ENCODE measurements at places on chromosomes 13 and 19.

- DNase-seq, result no peak
These were observed 550.1 kb downstream of the TBC1D4 start for GRCh38 chr13:74931698-74932433.

DNA sequence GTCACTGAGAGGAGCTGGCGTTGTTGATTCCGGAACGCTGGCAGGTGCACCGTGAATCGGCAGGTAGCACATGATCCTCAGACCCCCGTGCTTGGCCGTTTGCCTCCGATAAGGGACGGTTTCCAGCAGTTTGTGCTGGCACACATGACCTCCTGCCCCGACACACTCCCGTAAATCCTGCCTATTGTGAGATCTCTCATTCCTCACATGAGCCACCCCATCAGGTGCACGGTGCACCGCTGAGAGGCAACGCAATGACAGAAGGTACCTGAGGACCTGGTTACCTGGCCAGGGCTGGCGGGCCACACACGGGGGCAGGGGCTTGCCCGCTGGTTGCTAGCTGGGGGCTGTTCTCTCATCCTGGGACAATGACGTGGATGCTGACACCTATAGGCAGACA, 2.1 kb upstream of the ADPRHL1 start:
- no peak for DNase-seq

- no peak for DNase-seq
These were observed 484.6 kb downstream of the ZNF536 start for GRCh38 chr19:30856786-30857185.

- no peak for DNase-seq
These were observed at the start of gene IGLON5 for GRCh38 chr19:51311351-51312257. Gene IGLON5 (plus strand): TSS chr19:51311644. CDS start chr19:51311848, 204 bp downstream.

DNA sequence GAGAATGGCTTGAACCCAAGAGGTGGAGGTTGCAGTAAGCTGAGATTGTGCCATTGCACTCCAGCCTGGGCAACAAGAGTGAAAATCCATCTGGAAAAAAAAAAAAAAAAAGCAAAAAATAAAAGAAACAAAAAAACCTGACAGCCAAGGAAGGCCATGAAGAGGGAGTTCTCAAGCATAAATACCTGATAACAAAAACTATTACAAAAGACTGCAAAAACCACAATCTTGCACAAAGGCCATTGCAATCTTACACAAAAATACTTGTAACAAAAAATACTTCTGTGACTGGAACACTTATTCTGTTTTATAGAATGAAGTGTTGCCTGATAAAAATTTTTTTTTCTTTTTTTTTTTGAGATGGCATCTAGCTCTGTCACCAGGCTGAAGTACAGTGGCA, 61.5 kb upstream of the TSC22D1 start:
- DNase-seq, result no peak

GRCh38 chr13:110559986-110560385, 1.5 kb downstream of the RAB20 start:
- DNase-seq, result no peak

DNA sequence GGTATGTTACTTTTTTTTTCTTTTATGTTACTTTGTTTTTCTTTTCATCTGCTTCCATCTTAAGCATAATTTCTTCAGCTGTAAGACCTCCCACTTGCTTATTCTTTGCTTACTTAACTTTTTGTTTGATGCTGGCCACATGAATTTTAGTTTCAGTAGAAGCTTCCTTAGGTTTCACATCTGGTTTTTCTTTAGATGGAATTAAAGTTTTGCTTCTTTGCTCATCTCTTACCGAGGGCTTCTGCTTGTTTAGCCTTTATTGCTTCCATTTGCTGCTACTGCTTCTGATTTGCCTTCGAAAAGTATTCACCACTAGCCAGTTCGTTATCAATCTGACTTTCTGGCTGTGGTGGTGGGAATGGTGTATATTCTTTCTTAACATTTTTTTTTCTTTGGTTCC, 90.9 kb downstream of the GJA3 start:
- no peak for DNase-seq

GRCh38 chr13:48315969-48316650, 12.6 kb downstream of the RB1 start:
- DNase-seq, result no peak

GRCh38 chr19:14072535-14073260, at the start of gene MISP3:
Gene MISP3 (plus strand): TSS chr19:14072786. CDS start chr19:14073310, 524 bp downstream.
- DNase-seq, result no peak

DNA sequence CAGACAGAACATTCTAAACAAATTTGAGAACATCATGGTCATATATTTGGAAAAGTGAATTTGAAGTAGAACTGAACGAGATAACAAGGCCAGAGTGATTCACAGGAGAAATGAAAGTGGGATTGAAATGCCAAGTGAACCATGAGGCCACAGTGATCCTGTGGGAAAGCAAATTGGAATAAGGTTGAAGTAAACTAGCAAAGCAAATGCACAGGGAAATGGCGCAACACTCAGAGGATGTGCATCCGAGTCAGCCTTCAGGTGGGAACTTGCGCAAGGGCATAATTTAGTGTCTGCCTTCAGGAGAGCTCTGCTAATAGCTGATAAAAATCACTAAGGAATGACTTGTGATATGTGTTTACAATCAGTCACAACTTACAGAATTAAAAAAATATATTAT, 696.6 kb downstream of the LIG4 start:
- no peak for DNase-seq

DNA sequence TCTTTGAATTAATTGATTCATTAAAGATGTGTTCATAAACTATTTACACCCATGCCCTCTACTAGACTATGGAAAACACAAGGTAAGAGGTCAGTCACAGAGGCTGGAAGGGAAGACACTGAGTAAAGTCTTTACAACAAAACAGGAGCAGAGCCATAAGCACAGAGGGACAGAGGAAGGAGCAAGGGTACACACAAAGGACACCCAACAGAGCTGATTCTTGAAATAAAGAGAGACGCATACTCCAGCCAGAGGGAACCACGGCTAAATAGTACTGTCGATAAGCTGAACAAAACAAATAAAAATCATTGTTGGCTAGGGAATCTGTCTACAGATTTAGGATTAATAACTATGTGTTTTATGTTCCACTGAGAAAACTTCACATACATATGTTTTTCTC, 289.2 kb downstream of the EFNB2 start:
- DNase-seq, result no peak

DNA sequence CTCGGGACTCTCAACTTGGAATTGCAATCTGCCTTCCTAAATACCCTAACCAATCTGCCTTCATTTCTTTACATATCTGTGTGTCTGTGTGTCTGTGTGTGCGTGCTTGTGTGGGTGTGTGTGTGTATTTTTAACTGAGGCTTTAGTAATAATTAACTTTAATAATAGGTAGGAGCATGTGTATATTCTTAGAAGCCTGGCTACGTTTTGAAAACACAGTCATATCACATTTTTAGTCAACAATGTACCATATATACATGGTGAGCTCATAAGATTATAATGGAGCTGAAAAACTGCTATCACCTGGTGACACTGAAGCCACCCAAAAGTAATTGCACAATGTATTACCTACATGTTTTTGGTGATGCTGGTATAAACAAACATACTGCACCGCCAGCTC, 65.4 kb upstream of the ATXN8OS start:
- no peak for DNase-seq

GRCh38 chr13:31887286-31887685, 144.3 kb upstream of the FRY start:
- no peak for DNase-seq

- DNase-seq, result no peak
These were observed 13.2 kb upstream of the CREB3L3 start for GRCh38 chr19:4140237-4140711.

GRCh38 chr13:50280441-50280937, 265.2 kb downstream of the KCNRG start:
- DNase-seq, result no peak

- no peak for DNase-seq
These were observed 1.6 kb downstream of the ESD start for GRCh38 chr13:46795321-46795720.

GRCh38 chr19:40355975-40356680, 7.6 kb downstream of the PLD3 start:
- no peak for DNase-seq

GRCh38 chr13:20769091-20769490, 4.7 kb downstream of the EEF1AKMT1 start:
- DNase-seq, result no peak

DNA sequence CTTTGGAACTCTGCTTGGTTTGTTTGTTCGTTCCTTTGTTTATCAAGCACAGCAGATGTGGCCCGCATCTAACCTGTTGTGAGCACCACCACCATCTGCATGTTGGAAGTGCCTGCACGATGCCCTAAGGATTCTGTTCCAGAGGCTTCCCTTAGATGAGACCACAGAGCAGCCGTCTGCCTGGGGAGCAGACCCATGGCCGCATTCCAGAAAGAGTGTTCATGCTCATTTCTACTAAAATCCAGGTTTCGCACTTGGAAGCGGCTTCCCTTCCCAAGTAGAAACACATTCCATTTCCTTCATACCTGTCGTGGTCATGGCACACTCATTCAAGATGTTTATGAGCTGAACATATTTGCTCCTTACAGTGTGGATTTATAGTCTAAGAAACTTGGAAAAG, 27.2 kb downstream of the COL4A2 start:
- DNase-seq, result no peak

DNA sequence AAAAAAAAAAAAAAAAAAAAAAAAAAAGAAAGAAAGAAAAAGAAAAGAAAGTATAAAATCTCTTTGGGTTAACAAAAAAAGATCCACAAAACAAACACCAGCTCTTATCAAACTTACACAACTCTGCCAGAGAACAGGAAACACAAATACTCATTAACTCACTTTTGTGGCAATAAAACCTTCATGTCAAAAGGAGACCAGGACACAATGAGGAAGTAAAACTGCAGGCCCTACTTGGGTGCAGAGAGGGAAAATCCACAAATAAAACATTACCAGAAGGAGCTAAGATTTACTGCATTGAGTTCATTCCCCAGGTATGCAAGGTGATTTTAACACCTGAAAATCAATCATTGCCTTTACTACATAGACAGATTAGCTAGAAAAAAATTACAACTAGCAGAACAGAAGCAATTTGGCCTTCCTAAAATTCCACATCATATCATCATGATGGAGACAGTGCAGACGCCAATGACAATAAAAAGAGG, 9.6 kb upstream of the CEACAM5 start:
- no peak for DNase-seq

GRCh38 chr13:109651854-109652253, 134.5 kb downstream of the IRS2 start:
- no peak for DNase-seq

DNA sequence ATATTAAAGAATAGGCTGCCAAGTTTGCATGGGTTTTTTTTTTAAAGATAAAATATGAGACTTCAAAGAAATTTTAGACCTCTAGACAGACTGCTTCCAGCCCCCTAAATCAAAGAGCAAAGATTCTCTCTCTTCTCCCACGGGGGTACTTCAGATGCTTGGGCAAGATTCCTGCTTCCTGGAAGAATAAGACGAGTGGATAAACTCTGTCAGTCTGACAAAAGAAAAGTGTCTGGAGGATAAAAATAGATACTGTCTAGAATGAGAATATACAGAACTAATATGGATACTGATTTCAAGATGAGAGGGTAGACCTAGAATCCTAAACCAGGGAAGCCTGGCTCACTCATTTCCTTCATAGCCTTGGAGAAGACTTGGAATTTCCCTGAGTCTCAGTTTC, 435.1 kb downstream of the FOXO1 start:
- DNase-seq, result no peak

- no peak for DNase-seq
These were observed 3.8 kb downstream of the BCAT2 start for GRCh38 chr19:48806818-48807589.

- DNase-seq, result no peak
These were observed 4.4 kb upstream of the CNMD start for GRCh38 chr13:52743988-52744387.

DNA sequence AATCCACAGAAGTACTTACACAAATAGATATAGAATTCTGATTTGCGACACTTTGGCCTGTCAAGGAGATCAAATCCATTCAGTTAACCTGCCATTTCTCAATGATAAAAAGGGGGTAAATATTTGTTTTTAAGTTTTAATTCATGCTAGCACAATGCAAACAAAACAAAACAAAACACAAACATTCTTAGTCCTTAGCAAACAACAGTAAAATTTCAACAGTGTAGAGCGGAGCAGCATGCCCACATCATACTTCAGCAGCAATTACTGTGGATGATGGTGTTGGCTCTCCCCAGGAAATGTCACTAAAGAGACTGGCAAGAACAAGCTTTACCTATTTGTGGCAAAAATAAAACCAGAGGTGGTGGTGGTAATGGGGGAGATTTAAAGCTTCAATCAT, 625.2 kb upstream of the PCDH20 start:
- DNase-seq, result no peak

- no peak for DNase-seq
These were observed 306 bp downstream of the SUGT1 start for GRCh38 chr13:52652980-52653303.

- DNase-seq, result no peak
These were observed 222.0 kb downstream of the B3GLCT start for GRCh38 chr13:31421756-31422155.

- no peak for DNase-seq
These were observed at the start of gene AXL for GRCh38 chr19:41218615-41219507. Gene AXL (plus strand): TSS chr19:41219223. CDS start chr19:41219393, 170 bp downstream.

GRCh38 chr13:93965587-93965986, 513.9 kb downstream of the DCT start:
- no peak for DNase-seq

DNA sequence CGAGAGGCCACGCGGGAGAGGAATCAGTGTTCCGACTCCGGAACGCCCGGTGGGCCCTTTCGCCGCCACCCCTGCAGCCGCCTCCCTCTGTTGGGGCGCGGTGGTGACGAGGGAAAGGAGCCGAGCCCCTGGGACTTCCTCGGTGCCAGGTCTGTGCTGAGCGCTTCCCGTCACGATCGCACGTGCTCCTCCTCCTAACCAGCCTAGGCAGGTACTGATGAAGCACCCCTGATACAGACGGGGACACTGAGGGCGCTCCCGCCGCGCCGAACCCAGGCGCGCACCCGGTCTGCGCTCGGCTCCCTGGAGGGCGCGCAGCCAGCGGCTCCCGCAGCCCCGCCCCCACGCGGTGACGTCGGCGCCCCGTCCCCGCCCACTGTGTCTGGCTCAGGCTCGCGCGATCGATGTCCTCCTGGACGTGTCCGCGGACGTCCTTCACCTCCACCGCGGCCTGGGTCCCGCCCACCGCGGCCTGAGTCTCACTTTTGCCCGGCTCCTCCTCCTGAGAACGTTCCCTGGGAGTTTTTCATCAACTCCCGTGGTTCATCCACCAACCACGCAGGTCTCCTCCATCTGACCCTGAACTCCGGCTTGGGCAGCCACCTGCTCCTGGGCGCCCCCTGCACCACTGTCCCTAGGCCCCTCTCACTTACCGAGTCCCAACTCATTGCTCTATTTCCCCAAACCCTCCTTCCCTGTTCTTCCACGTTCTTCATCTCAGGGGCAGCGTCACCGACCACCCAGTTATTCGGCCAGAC, 2.6 kb upstream of the KLK15 start:
- no peak for DNase-seq
